ENCODE measurements at places on chromosomes 5 and 9.

- DNase-seq = no peak
Observed at GRCh38 chr9:27496135-27496504, 28.0 kb upstream of the IFNK start.

DNA sequence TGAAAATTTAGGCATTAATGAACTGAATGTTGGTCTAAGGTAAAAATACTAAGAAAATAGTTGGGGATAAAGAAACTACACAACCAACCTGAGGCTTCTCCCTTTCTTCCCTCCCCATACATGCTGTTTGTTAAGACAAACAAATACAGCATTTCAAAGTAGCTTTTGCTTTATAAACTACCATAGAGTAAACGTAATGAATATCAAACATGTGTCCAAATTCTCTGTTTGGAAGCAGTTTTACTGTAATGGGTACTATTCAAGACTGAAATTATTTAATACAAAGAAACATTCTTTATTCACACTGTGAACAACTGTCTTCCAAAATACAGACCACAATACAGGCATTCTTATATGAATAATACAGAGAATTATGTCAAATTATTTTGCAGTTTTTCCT lies 52.0 kb downstream of the SLC44A1 start:
- DNase-seq = no peak

GRCh38 chr9:3099646-3100045 lies 255.8 kb upstream of the PUM3 start:
- DNase-seq = no peak

- DNase-seq = no peak
Observed at GRCh38 chr9:134863306-134863902, 17.2 kb upstream of the FCN2 start.

GRCh38 chr9:89400403-89401116 lies 82.3 kb downstream of the SECISBP2 start:
- DNase-seq = no peak
